ENCODE measurements at places on chromosomes 12 and 14.
A peak's percentile ranks its signal among the peaks of the same experiment; 100 is the strongest.

- DNase-seq, result no peak
- H3K4me3 ChIP-seq, result no peak overlapping the region
- H3K27ac ChIP-seq, result no peak overlapping the region
- no peaks in the 10 kb centered on the region for H3K27me3 ChIP-seq
These were observed 14.0 kb upstream of the KCNH3 start for GRCh38 chr12:49524660-49525324.

DNA sequence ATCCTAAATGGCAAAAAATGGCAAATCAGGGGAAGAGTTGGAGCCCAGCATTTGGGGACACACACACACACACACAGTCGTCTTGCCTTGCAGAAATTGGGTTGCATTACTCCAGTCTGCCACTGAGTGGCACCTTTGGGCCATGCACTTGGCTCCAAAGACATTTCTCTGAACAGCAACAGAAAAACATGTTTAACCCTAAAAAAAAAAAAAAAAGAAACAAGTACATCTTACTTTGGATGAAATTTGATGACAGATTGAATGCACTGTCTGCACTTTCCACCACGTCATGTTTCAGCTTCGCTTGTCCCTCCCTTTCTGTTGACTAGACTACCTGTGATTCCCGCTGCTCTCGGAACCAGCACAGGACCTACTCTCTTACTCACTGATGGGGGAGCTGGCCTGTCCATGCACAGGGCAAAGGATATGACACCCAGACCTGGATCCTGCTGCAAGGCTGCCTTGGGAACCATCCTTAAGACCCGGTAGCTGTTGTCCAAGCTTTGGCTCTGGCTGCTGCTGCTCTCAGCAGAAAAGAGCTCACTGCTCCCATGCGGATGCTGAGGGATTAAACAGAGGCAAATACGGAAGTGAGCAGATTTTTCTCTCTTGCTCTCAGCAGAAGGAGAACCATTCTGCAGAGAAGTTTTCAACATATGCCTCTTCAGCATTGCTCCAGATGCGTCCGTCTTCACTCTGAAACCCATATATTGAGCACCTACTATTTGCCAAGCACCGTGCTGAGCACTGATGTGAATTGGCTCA, 376.8 kb downstream of the DPF3 start:
- H3K36me3 ChIP-seq, result no peaks in the 10 kb centered on the region
- no peaks in the 10 kb centered on the region for H3K27me3 ChIP-seq
- DNase-seq, result peak; percentile 65
- H3K4me1 ChIP-seq, result peaks cover 35% of the 10 kb centered on the region

DNA sequence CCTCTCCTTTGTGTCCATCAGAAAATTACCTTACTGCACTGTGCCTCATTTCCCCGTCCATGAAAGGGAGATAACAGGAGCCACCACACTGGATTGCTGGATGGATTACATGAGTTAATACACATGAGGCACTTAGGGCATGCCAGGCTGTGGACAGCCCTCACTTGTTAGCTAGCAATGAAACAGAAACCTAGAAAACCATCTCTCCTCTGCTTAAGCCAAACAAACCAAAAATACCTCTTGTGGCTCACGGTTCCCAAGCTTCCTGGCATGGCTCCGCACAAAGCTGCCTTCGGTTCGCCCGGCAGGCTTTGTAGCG, 660 bp upstream of the HCFC2 start:
- DNase-seq, result no peak
- peaks cover 17% of the 10 kb centered on the region for H3K4me1 ChIP-seq
- H3K36me3 ChIP-seq, result peaks cover 10% of the 10 kb centered on the region

DNA sequence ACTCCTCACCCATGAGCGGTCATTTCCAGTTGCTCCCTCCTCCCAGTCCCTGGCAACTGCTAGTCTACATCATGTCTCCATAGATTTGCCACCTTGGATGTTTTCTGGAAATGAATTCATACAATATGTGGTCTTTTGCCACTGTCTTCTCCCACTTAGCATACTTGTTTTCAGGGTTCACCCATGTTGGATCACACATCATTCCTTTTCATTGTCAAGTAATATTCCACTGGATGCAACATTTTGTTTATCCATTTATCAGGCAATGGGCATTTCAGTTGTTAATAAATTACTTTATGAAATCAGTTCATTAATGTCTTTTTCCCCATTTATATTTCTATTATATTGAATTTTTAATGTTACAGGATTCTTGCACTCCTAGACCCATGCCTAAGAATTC, 64.3 kb downstream of the EML1 start:
- H3K27ac ChIP-seq, result no peak overlapping the region
- H3K27me3 ChIP-seq, result peaks cover 10% of the 10 kb centered on the region
- no peak overlapping the region for H3K4me3 ChIP-seq
- no peak for DNase-seq
- no peaks in the 10 kb centered on the region for H3K4me1 ChIP-seq

GRCh38 chr14:85566603-85567002, 36.7 kb downstream of the FLRT2 start:
- no peaks in the 10 kb centered on the region for H3K27me3 ChIP-seq
- no peaks in the 10 kb centered on the region for H3K36me3 ChIP-seq
- H3K4me1 ChIP-seq, result no peaks in the 10 kb centered on the region
- H3K4me3 ChIP-seq, result no peak overlapping the region
- DNase-seq, result no peak
- H3K27ac ChIP-seq, result no peak overlapping the region
